ENCODE measurements at places on chromosomes 11 and 22.

- DNase-seq: no peak
These were observed 72.8 kb downstream of the SFI1 start for GRCh38 chr22:31569126-31569525.

- no peak for DNase-seq
These were observed 14.4 kb upstream of the DEPDC7 start for GRCh38 chr11:33001281-33001680.

- DNase-seq: no peak
These were observed 5.8 kb downstream of the PIWIL3 start for GRCh38 chr22:24768537-24769374.

DNA sequence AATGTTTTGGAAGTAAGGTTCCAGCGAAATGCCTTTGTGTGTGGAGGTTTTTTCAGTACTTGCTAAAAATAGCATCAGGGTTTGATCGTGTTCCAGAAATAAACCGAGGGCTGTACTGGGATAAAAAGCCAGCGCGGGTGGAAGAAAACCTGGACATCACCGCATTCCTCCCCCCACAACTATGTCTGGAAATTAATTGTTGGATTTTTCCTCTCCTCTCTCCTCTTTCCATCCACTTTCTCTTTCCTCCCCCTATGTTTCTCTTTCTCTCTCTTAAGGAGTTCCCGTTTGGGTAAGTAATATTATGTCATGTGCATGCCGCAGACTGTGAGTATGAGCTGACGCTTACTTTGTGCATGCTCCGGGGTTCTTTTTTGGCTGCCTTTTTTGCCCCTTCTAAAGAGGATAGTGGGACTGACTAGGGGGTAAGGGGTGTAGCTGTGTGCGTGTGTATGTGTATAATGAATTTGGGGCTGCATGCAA is 104.2 kb upstream of the HSD17B12 start:
- DNase-seq: no peak

- no peak for DNase-seq
These were observed 34.6 kb downstream of the APOL5 start for GRCh38 chr22:35752006-35752862.

DNA sequence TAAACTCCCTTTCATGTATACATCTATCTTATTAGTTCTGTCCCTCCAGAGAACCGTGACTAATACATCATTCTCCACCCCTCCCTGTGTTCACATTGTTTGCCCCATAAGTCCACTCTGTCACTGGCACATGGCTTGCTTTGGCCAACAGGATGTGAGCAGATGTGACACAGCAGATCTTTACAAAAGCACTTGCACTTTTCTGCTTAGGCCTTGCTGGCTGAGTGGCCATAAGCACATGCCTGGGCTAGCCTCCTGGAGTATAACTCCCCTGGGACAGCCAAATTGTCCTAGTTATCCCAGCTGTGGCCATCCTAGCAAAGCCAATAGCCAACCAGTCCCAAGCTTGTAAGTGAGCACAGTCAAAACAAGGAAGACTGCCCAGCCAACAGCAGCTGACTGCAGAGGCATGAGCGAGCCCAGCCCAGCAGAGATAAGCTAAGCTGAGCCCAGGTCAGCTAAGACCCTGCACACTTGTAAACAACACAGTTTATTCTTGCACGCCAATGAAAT is 9.7 kb upstream of the RCN1 start:
- no peak for DNase-seq

DNA sequence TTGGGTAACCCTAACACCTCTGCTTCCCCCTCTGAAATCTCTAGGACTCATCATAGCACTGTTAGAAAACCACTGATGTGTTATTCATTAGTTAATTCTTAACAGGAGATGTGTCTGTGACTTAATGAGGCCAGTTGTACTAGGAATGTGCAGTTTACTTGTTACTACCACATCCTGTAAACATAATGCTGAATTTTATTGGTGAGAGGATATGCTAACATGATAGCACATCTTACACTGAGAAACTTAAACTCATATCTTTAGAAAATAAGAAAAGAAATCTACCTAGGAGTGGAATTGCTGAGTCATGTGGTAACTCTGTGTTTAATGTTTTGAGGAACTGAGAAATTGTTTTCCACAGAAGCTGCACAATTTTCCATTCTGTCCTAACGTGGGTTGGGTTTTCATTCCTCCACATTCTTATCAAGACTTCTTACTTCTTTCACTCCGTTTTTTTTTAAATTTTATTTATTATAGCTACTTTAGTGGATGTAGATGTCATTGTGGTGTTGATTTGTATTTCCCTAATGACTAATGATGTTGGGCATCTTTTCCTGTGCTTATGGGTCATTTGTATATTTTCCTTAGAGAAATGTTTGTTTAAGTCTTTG is 33.7 kb downstream of the RNF121 start:
- DNase-seq: no peak
